ENCODE measurements at places on chromosomes 16 and 17.

DNA sequence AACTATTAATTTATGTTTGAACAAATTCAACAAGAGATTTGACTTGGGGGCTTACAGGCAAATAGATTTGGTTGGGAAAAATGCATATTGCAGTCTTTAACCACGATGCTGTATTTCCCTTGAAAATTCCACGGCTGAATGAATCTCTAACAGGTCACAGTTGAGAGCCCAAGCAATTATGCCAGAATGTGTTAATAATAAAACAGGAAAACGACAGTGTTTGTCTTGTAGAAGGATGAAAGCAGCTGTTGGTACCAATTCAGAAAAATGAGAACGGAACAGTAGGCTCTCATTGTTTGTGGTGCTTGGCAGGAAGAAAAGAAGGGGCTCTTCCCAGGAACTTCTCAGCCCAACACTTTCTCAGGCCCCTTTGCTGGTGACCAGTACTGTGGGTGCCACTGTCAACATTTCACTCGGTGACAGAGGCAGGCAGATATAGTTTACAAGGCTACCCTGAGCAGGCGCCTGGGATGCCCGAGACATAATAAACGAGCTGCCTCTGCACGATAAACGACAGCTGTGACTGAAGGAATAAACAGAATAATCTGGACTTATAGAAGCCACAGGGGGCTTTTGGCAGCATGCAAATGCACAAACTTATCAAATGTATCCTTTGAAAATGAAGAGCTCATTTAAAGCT is 387.1 kb downstream of the HS3ST4 start:
- no peak overlapping the region for H3K4me3 ChIP-seq
- peaks cover 16% of the 10 kb centered on the region for H3K27me3 ChIP-seq
- H3K4me1 ChIP-seq: no peaks in the 10 kb centered on the region
- H3K36me3 ChIP-seq: no peaks in the 10 kb centered on the region
- no peak for DNase-seq

GRCh38 chr17:61309362-61310256 is 90.0 kb upstream of the TBX2 start:
- H3K36me3 ChIP-seq: no peaks in the 10 kb centered on the region
- no peaks in the 10 kb centered on the region for H3K27me3 ChIP-seq
- no peak overlapping the region for H3K4me3 ChIP-seq
- H3K4me1 ChIP-seq: no peaks in the 10 kb centered on the region
- no peak overlapping the region for H3K27ac ChIP-seq

DNA sequence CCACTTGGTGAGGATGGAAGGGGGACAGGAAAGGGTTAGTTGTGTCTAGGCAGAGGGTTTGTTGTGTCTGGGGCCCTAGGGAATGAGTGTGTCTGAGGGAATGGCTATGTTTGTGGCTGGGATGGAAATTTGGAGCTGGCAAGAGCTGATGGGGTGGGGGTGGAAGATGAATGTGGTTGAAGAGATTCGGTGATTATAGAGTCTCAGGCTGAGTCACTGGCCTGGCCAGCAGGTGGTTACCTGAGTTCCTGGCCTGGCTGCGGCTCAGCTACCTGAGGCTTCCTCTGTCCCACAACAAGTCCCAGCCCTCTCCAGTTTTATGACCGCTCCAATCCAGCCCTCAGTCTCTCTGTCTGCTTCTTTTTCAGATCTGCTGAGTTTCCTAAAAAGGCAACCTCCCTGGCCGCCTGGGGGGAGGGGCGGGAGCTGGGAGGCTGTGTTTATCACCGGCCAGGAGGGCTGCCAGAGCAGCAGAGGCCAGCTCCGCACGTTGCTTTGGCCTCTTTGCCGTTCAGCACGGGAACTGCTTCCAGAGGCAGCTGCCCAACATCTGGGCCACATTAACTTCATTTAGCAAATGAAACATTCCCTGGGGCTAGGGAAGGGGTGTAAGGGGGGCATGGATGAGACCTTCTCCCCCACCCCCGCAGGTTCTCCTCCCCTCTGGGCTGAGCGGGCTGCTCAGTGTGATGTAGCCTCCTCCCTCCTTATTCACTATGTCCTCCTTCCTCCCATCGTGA is 21.8 kb downstream of the ITGB3 start:
- H3K4me3 ChIP-seq: no peak overlapping the region
- no peaks in the 10 kb centered on the region for H3K36me3 ChIP-seq
- H3K4me1 ChIP-seq: peaks cover 7% of the 10 kb centered on the region
- DNase-seq: no peak
- peaks cover 21% of the 10 kb centered on the region for H3K27me3 ChIP-seq

DNA sequence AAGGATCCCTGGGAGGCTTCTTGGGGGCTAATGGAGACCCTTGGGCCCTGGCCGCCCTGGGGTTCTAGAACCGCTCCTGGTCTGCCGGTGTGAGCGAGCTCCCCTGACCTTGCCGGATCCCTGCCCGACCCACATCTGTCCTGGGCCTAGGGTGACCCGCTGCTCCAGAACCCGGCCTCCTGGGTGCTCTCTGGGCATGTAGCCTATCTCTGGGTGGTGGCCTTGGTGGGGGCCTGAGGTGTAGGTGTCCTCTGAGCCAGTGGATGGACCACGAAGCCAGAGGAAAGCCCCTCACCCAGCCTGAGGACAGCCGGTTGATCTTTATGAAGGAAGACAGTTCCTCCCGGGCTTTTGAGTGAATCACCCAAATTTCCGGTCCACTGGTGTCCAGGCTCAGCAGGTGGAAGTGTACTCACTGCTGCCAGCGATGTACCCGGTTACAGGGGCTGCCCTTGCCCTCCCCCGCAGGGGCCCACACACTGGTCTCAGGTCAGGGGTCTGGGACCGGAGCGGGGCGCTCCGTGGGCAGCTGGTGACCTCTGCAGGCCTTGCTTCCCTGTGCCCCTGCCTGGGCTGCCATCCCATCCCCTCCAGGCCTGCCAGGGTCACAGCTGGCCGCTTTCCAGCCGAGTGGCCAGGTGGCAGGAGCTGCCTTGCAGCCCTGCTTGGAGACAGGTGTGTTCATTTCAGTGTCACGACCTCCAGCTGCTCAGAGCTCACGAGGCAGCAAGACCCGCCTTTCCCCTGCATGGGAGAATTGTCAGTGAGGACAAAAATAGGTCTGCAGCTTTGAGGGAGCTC is 10.5 kb upstream of the GSE1 start:
- H3K36me3 ChIP-seq: peaks cover 9% of the 10 kb centered on the region
- peaks cover 63% of the 10 kb centered on the region for H3K4me1 ChIP-seq
- no peak overlapping the region for H3K27ac ChIP-seq
- no peaks in the 10 kb centered on the region for H3K27me3 ChIP-seq
- DNase-seq: no peak

DNA sequence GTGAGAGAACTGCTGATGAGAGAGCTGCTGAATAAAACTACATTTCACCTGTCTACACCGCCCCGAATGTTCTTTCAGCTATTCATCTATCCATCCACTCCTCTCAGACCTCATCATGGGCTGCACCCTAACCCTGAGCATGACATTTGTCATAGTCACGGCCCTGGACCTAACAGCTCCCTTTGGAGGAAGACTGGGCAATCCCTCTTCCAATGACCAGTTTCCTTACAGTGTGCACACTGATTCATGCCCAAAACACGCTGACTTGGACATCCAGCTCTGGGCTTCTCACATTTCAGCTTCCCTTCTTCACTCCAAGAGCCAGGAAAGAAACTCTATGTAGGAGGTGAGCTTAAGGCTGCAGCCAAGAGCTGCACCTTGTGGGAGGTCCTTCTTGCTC is 41.8 kb upstream of the ARL4D start:
- peaks cover 12% of the 10 kb centered on the region for H3K27me3 ChIP-seq
- H3K36me3 ChIP-seq: peaks cover 28% of the 10 kb centered on the region
- no peak overlapping the region for H3K27ac ChIP-seq
- no peak overlapping the region for H3K4me3 ChIP-seq
- no peak for DNase-seq

GRCh38 chr17:78736526-78737079 is 45.5 kb downstream of the CYTH1 start:
- H3K4me1 ChIP-seq: peaks cover 84% of the 10 kb centered on the region
- peak overlapping the region; percentile 93 for H3K27ac ChIP-seq
- H3K4me3 ChIP-seq: peak overlapping the region; percentile 85
- H3K36me3 ChIP-seq: peaks cover 39% of the 10 kb centered on the region

- H3K27ac ChIP-seq: no peak overlapping the region
- H3K27me3 ChIP-seq: peaks cover 6% of the 10 kb centered on the region
- H3K36me3 ChIP-seq: peaks cover 4% of the 10 kb centered on the region
- DNase-seq: no peak
Observed at GRCh38 chr16:87160701-87161337, 156.4 kb downstream of the C16orf95 start.

DNA sequence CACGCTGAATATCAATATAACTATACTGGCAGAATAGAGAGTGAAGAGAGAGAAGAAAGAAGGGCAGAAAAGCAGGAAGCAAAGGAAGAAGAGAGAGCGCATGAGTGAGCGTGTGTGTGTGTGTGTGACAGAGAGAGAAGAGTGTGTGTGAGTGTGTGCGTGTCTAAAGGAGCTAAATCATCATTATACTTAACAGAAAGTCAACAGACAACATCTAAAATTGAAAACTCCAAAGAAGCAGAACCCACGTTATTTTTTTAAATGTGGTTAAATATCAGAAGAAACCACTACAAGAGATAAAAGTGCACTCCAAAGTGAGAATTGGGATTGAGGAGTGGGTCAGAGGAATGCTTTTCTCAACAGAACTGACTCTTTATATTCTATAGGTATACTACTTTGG is 77.2 kb downstream of the BRIP1 start:
- no peaks in the 10 kb centered on the region for H3K4me1 ChIP-seq
- no peak for DNase-seq
- no peak overlapping the region for H3K27ac ChIP-seq
- peaks cover 2% of the 10 kb centered on the region for H3K36me3 ChIP-seq
- H3K27me3 ChIP-seq: no peaks in the 10 kb centered on the region

GRCh38 chr17:63987221-63988126 is 10.7 kb upstream of the PRR29 start:
- H3K27ac ChIP-seq: no peak overlapping the region
- DNase-seq: no peak
- H3K4me1 ChIP-seq: peaks cover 49% of the 10 kb centered on the region

DNA sequence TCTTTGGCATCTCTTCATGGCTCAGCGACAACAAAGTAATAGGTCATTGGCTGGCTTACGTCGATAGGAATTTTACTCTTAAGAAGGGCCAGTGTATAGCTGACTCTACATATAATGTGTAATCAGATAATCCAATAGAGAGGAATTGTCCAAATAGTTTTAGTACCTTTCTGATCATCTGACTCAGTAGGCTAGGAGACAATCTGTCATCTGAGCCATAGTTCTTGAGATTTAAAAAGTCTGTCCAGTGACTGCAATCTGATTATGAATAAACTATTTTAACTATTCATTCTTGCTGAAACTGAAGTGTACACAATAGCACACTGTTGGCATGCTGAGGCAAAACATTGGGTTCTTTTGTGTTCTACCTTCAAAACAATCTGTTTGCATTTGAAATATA is 21.4 kb upstream of the NOL11 start:
- H3K4me1 ChIP-seq: no peaks in the 10 kb centered on the region
- H3K36me3 ChIP-seq: peaks cover 30% of the 10 kb centered on the region
- DNase-seq: no peak
- no peaks in the 10 kb centered on the region for H3K27me3 ChIP-seq
- H3K4me3 ChIP-seq: no peak overlapping the region
- no peak overlapping the region for H3K27ac ChIP-seq

DNA sequence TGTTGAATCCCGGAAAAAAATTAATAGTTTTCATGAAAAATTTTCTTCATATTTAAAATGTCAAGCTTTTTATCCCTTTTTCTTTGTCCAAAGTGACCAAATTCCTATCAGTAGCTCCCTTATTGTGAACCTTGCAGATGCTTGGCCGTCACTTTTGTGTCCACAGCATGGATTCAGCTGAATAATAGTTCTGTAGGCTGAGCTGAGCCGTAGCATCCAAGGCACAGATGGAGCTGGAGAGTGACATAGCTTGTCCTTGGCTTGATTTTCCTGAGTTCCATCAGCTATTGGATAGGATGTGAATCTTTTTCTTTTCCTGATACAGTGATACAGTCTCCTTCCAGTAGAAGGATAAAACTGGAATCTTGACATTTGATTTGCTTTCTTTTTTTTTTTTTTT is 3.6 kb downstream of the NUP85 start:
- no peaks in the 10 kb centered on the region for H3K27me3 ChIP-seq
- no peak for DNase-seq
- peaks cover 61% of the 10 kb centered on the region for H3K36me3 ChIP-seq
- peaks cover 18% of the 10 kb centered on the region for H3K4me1 ChIP-seq

DNA sequence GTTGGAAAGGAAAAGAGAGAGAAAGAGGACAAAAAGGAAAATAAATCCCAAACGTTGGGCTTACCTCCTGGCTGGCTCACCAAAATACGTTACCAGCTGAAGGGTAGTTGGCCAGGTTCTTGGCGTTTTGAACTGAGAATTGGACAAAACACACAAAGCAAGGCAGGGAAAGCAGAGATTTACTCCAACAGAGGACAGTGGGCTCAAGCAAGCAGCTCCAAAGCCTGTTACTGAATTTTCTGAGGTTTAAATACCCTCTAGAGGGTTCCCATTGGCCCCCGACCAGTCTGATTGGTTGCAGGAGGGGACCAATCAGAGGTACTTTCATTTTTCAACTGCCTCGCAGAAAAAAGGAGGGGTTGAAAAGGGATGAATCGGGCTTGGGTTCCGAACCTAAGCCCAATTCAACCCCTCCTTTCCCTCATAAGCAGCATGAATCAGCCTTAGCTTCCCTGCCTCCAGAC is 55.6 kb upstream of the ALOX12 start:
- peaks cover 6% of the 10 kb centered on the region for H3K4me1 ChIP-seq
- peak overlapping the region; percentile 37 for H3K4me3 ChIP-seq
- H3K36me3 ChIP-seq: peaks cover 3% of the 10 kb centered on the region

DNA sequence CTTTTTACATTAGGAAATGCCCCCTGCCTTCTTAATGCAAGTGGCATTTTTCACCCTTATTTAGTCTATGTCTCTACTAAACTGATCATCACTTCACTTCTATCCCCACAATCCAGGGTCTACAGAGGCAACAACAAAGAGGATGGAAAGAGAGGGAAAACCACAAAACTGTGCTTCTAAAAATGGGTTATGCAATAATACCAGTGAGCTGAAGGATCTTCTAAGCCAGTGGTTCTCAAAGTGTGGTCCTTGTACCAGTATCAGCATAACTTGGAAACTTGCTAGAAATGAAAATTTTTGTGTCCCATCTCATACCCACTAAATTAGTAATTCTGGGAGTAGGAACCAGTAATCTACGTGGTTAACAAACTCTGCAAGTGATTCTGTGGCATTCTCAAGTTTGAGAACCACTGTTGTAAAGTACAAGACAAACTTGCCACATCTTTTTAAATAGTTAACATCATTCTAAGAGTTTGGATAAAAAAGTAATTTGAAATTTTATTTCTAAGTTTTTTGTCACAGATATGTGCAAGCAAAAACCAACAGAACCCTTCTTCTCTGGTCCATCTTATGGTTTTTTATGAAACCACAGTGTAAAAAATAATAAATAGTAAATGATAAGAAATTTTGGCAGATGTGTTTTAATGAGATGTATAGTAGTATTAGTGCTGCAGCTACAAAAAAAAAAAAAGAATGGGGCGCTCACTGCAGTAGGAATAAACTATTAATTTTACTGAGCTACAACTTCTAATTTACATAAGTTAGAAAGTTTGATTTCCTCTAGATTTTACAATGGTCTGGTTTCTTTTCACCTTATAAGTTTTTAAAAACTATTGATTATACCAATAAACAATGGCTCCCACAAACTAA is 16.2 kb downstream of the CDC27 start:
- H3K4me3 ChIP-seq: no peak overlapping the region
- peaks cover 44% of the 10 kb centered on the region for H3K4me1 ChIP-seq
- H3K27ac ChIP-seq: no peak overlapping the region
- H3K27me3 ChIP-seq: no peaks in the 10 kb centered on the region
- DNase-seq: no peak

GRCh38 chr17:17704931-17705330 is 23.7 kb downstream of the RAI1 start:
- no peak overlapping the region for H3K4me3 ChIP-seq
- H3K27me3 ChIP-seq: no peaks in the 10 kb centered on the region
- peaks cover 28% of the 10 kb centered on the region for H3K4me1 ChIP-seq
- DNase-seq: no peak
- no peak overlapping the region for H3K27ac ChIP-seq
- peaks cover 14% of the 10 kb centered on the region for H3K36me3 ChIP-seq

Measured in central memory CD8-positive, alpha-beta T cell (primary cell).